ENCODE measurements at places on chromosomes 5 and 9.
A peak's percentile ranks its signal among the peaks of the same experiment; 100 is the strongest.

GRCh38 chr9:135579356-135579755, 17.8 kb downstream of the PAEP start:
- DNase-seq, result no peak

DNA sequence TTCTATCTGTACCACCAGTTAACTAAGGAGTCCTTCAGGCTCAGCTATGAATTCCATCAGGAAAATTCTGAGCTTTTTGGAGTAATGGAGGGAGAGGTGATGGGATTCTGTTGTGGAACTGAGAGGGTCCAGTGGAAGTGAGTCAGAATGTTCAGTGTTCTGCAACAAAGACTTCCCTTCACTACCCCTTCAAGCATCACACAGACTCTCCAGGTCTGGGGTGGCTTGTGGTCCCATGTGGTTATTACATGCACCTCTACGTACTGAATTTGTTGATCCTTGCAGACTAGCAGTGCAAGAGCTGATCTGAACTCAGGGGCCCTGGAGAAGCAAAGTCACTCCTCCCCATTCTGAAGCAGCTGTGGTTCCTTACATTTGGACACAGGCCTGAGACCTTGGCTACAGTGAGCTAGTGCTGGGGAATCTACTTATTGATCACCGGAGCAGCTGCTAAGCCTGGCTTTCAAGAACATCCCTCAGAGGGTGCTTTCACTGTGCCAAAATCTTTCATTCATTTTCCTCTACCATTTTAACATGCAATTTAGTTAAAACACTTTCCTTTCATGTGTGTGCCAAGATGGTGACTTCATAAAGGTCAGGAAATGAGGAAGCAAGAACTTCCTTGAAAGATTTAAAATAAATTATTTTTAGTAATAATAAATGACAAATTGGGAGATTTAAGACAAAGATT, 75.0 kb upstream of the TNC start:
- DNase-seq, result no peak

DNA sequence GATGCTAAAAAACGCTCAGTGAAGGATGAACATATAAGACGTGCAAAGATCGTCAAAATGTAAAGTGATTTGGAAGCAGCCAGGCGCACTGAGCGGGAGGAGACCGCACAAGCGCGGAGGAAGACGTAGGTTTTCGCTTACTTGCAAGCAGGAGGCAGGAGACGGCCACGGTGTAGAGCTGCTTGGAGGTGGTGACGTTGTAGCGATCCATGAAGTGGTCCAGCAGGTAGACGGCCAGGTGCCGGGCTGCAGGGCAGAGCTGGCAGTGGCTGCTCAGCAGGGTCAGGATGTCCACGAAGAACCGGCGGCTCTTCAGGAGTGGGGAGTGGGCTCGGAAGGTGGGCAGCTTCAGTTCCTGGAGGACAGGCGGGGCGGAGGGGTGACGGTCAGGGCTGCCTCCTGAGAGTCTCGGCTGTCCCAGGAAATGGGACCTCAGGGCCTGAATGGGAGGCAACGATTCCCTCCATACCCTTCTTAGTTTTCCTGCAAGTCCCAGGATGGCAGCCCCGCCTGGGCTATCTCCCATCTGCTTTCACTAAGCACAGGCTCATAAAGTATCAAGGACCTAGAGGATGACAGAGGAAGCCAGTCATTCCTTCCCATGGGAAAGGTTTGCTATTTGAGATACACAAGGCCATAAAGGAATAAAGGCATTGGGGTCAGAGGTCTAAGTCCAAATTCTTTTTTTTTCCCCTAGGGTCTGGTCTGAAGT, 31.8 kb downstream of the CCNJL start:
- no peak for DNase-seq

DNA sequence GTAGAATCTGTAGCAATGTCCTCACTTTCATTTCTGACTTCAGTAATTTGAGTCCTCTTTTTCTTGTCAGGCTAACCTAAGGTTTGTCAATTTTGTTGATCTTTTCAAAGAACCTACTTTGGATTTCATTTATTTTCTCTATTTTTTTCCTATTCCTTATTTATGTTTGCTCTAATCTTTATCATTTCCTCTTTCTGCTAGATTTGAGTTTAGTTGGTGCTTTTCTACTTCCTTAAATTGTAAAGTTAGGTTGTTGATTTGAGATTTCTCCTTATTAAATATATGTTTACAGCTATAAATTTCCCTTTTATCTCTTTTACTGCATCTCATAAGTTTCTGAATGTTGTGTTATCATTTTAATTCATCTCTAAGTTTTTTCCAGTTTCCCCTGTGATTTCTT, 75.1 kb upstream of the FAM120A start:
- no peak for DNase-seq

- no peak for DNase-seq
These were observed 35.3 kb upstream of the SPDL1 start for GRCh38 chr5:169548315-169548714.

GRCh38 chr9:27303219-27303618, 6.3 kb upstream of the EQTN start:
- DNase-seq, result peak; percentile 50

GRCh38 chr5:117144086-117144485, 569.5 kb upstream of the SEMA6A start:
- no peak for DNase-seq

DNA sequence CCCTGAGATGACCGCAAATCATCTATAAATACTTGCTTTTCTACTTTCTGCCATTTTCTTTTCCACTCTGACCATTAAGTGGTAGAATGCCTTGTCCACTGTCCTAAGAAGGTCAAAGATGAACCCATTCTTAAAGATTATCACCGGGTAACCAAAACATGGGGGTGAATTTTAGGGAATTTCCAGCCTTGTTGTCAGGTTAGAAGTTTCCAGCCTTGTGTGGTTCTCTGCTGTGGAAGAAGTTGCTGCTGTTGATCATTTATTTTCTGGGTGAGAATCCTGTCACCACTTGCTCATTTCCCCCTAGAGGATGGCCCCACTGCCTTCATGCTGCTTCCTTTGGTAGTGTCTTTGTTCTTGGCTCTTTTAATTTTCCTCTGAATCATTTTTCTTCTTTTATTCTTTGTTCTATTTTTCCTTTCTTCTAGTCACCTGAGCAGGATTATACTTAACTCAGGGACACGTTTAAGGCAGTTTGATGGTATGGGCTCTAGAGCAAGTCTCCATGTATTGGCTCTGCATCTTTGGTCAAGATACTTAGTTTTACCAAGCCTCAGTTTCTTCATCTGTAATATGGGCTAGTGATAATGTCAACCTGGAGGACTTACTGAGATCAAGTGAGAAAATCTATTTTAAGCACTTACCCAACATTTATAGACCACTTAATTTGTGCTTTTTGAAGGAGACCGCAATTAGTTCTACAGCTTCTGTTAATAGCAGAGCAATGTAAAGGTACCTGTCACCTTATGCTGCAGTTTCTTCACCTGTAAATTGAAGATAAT, 266.2 kb downstream of the ARHGAP26 start:
- no peak for DNase-seq

- no peak for DNase-seq
These were observed 620 bp upstream of the VPS13A start for GRCh38 chr9:77176686-77177142.

- DNase-seq, result no peak
These were observed 1291.8 kb upstream of the DMAC1 start for GRCh38 chr9:9091387-9091786.

DNA sequence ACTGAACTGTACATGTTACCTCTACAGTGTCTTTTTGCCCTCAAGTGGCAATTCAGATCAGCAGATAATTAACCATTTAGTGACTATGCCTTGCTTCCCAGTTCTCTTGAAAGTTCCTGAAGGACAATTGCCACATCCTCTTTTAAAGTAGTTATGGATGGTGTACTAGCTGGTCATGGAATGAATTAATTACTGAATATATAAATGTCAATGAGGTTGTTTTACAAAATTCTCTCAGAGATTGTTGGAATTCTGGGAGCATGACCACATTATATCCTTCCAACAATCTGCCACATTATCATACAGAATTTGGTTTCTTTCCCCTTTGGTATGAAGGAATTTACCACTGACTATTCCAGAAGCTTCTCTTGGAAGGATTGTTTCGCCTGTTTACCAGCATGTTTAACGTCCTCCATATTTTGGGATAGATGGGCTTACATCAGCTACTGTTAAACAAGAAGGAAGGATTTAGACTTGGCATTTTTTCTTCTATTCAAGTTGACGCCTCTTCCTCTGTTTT, 176.4 kb downstream of the CD180 start:
- DNase-seq, result no peak

- DNase-seq, result peak; percentile 22
These were observed 484.0 kb downstream of the SPATA31A7 start for GRCh38 chr9:61673664-61674381.

- DNase-seq, result no peak
These were observed 301.7 kb downstream of the MRPS30 start for GRCh38 chr5:45110399-45110798.

DNA sequence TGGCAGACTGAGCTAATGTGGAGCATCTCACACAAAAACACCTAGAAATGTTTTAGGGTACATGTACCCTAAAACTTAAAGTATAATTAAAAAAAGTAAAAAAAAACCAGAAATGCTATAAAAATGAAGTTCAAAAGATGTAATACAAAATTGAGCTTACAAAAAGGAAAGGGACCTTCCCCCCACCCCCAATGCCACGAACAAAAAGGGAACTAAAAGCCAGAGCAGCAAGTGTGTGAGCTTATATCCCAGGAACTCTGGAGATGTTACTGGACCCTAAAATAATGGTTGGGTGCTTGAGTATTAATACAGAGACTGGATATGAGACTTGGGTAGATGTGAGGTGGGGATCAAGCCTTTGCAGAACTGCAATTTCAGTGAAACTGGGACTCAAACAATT, 11.0 kb downstream of the SPATA9 start:
- DNase-seq, result no peak

DNA sequence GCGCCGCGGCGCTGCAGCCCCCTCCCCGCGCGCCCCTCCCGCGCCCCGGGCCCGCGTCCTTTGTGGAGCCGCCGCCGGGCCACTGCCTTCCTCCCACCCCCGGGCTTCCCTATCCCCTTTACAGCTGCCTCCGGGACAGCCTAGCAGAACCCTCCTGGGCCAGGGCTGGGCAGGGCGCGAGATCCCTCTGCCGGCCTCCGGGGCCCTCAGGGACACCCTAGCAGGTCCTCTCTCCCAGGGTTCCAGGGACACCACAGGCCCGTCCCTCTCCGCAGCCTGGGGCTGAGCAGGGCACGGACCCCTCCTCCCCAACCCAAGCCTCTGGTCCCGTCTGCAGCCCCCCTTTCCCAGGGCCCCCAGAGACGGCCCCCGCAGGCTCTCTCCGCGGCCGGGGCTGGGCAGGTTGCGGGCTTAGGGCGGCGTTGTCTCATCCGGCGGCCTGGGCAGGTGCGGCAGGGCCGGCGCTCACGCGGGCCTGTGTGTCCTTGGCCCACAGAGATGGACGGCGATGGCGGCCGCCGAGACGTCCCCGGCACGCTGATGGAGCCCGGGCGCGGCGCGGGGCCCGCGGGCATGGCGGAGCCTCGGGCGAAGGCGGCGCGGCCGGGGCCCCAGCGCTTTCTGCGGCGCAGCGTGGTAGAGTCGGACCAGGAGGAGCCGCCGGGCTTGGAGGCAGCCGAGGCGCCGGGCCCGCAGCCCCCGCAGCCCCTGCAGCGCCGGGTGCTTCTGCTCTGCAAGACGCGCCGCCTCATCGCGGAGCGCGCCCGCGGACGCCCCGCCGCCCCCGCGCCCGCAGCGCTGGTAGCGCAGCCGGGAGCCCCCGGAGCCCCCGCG, 710 bp downstream of the WNK2 start:
- peak; percentile 72 for DNase-seq

- DNase-seq, result no peak
These were observed 35.4 kb upstream of the IL17B start for GRCh38 chr5:149414405-149415065.

DNA sequence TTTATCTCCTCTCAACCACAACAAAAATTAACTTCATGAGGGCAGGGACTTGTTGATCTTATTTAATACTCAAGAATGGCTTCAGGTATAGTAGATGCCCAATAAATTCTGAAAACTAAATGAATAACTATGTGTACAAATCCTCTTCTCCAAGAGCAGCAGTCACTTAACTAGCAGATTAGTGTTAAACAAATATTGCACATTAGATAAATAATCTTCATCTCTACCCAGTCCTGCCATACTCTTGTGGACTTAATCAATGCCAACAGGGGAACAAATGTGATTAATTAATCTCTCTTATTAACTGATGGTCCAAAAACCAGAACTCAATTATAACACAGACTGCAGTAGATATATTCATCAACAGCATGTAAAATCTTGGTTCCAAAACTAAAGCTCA, 15.0 kb upstream of the ITGA1 start:
- DNase-seq, result no peak

- DNase-seq, result no peak
These were observed 579.9 kb downstream of the ACTL7B start for GRCh38 chr9:108275906-108276305.

GRCh38 chr5:65818592-65818991, 96.6 kb downstream of the NLN start:
- no peak for DNase-seq

Measured in ecto neural progenitor cell (in vitro differentiated cells).